Amygdala (tissue), 56 donors: ENCODE measurements at places on chromosomes 6 and 20.

DNA sequence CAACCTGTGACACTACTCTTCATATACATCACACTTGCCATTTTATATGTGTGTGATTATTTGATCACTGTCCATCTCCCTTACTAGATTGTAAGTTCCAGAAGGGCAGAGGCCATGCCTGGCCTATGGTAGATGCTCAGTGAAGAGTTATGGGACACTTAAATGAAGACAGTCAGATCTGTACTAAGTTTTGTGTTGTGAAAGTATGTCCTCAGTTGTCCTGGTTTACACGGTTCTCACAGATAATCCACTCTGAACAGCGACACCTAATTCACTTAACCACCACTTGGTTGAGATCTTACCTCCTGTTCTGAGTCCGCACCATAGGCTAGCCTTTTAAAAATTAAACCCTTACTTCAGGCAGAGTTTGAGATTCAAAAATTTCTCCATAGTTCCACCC lies 434.1 kb upstream of the SOX4 start:
- no peak for DNase-seq

GRCh38 chr6:133396233-133396983 lies 155.3 kb downstream of the EYA4 start:
- DNase-seq, result no peak

DNA sequence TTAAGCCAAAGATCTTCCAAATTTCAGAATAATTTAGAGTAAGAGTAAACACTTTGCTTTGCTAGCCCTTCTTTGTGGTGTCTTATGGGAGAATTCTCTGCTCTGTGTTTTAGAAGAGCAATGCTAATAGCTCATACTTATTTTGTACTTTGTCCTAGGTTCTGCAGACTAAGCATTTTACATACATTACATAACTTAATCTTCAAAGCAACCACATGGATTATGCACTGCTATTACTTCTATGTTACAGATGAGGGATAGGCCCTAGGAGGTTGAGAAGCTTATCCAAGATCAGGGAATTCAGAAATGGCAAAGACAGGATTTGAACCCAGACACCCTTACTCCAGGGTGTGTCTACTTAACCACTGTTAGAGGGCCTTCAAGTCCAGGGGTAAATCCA lies 9.8 kb upstream of the CCDC170 start:
- no peak for DNase-seq

DNA sequence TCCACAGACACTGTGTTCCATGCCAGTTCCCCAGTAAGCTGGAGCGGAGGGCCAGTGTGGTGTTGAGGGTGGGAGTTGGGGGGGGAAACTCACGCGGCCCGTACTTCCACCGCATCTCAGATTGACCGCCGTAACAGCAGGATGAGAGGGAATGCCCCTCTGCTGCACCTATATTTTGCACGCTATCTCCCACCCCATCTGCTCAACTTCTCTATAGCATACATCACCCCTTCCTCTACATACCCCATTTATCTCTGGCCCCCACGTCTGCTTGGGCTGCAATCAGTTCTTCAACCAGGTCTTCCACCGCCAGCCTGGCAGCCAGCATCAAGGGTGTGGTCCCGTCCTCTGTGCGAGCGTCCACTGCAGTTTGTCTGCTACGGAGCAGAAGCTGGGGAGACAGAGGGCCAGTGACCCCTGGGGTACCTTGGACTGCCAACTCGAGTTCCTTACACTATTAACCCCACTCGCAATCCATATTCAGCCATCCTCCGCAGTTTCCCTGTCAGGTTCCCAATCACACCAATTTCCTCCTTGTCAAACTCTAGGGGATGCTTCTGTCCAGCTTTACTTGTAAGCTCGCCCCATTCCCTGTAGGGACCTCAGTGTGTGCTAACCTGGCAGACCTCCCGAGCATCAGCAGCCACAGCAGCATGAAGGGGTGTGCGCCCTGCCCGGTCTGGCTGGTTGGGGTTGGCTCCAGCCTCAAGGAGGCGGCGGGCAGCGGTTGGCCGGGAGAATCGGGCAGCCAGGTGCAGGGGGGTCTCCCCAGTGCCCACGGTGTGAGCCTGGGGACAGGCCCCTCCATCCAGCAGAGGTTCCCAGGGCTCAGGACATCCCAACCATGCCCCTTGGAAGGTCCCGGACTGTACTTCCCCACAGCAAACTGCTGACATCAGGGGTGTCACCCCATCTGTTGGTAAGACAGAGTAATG lies 4.5 kb upstream of the GPSM3 start:
- no peak for DNase-seq

DNA sequence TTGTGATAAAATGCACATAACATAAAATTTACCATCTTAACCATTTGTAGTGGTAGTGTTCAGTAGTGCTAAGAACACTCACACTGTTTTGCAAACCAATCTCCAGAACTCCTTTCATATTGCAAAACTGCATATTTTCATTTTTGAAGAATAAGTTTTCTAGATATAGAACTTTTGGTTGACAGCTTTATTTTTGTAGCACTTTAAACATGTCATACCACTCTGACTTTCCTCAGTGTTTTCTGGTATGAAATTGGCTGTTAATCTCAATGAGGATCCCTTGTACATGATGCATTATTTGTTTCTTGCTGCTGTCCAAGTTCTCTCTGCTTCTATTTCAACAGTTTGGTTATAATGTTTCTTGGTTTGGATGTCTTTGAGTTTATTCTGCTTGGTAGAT lies 45.1 kb upstream of the MICB start:
- no peak for DNase-seq

- DNase-seq, result no peak
Measured at GRCh38 chr20:63787302-63787701, 43.8 kb downstream of the ZBTB46 start.

GRCh38 chr6:16140607-16141006 lies 11.7 kb downstream of the MYLIP start:
- no peak for DNase-seq

DNA sequence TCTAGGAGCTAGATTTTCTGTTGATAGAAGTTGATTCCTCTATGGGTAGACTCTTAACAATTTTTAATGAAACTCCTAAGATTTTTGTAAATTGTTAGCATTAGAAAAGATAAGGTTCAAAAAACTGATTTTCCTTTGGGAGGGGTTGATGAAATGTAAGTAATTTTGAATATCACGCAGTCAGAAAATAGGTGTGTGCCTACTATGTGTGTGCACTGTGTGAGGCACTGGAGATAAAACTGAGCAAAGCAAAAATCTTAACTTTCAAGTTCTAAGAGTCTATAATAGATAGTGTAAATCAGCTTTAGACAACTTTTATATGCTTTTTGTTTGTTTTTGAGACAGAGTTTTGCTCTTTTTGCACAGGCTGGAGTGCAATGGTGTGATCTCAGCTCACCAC lies 53.3 kb downstream of the FAM217A start:
- DNase-seq, result no peak

GRCh38 chr6:108658174-108658573 lies 97.5 kb downstream of the FOXO3 start:
- no peak for DNase-seq

DNA sequence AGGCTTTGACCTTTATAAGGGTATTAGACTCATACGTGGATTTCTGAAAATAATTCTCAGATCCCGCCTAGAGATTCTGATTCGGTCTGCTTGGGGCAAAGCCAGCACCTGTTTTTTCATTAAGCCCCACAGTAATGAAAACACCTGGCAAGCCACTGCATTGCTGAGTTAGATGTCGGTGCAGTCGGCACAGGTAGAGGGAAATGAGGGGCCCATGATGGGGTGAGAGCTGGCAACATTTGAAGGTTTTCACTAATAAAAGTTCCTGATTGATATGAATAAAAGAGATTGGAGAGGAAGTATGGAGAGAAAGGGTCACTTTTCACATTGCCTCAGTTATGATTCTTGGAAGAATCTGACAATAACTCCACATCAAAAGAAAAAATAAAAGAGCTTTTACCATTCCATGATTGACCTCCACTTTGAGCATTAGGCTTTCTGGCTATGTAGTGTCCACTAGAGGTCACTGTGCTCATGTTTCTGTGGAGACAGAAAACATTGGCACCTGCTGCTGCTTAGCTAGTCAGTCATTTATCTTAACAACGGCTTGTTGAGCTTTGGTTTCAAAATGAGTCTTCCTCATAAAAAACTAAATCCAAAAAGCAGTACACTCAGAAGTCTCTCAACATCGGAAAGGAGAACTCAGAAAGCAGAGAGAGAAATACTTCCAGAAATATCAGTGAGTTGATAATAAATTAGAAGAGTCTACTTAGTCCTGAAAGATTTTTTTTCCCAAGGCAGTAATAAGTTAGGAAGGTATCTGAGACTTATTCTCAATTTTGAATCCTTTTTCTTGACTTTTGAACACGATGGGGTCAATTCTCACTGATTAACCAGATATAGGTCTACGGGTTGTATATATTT lies 53.3 kb upstream of the KLHL31 start:
- DNase-seq, result no peak

DNA sequence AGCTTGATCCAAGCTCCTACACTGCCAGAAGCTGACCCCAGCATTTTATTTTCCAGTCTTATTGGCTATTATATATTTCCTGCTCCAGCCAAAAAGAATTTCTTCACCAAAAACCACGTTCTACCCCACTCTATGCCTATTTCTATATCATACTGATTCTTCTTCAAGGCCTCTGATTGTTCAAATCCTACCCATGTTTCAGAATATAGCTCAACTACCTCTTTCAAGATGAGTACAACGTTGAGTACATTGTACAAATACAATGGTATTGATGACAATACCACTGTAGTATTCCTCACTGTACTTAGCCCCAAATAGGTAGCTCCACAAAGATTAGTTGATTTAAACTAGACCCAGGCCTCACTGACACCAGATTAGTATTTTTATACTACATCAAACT lies 31.0 kb downstream of the ASCC3 start:
- no peak for DNase-seq

- no peak for DNase-seq
Measured at GRCh38 chr20:4327956-4328355, 312.6 kb upstream of the RNF24 start.
